ENCODE measurements at places on chromosomes 16 and 17.
A peak's percentile ranks its signal among the peaks of the same experiment; 100 is the strongest.

DNA sequence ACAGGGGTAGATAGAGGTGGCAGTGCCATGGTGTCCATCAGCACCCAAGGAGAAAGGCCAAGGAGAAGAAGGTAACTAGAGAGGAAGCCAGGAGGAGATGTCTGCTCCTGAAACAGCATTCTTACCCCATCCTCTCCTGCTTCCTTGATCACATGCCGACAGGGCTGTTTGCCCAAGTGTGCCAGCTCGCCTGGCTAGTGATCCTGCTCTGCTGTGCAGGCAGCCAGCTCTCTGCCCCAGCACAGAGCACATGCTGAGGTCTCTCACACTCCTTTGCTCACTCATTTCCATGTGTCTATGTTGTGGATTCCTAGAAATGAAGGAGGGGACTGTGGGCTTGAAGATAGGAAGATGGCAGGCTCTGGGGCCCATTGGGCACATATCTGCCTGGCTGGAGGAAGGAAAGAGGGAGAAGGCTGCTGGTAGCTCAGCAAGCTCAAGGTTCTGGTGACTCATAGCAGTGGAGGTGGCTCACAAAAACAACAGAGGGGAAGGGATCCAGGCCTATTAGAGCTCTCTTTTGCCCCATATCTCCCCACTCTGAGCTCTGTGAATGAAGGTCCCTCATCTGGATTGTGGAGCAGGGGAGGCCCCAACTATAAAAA, 54.3 kb downstream of the NEUROD2 start:
- no peak for DNase-seq

- DNase-seq = no peak
Measured at GRCh38 chr16:75532142-75532765, 3.7 kb downstream of the CHST5 start.

GRCh38 chr16:55326261-55327092, 2.5 kb downstream of the IRX6 start:
- no peak for DNase-seq

GRCh38 chr17:40547079-40547784, 18.0 kb downstream of the CCR7 start:
- DNase-seq = peak; percentile 96

DNA sequence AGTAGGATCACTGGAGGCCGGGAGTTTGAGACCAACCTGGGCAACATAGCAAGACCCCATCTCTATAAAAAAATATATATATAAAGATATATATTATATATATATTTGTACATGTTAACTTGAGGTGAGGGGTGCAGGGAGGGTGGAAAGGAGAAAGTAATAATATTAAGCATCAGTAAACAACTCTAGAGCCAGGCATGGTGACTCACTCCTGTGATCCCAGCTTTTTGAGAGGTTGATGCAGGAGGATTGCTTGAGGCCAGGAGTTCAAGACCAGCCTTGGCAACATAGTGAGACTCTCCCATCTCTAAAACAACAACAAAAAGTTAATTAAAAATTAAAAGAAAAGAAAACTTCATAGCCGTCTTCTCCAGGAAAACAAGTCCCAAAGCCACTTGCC, 61.7 kb upstream of the SMURF2 start:
- no peak for DNase-seq

- no peak for DNase-seq
Measured at GRCh38 chr17:64064331-64064730, 43.9 kb upstream of the ICAM2 start.

DNA sequence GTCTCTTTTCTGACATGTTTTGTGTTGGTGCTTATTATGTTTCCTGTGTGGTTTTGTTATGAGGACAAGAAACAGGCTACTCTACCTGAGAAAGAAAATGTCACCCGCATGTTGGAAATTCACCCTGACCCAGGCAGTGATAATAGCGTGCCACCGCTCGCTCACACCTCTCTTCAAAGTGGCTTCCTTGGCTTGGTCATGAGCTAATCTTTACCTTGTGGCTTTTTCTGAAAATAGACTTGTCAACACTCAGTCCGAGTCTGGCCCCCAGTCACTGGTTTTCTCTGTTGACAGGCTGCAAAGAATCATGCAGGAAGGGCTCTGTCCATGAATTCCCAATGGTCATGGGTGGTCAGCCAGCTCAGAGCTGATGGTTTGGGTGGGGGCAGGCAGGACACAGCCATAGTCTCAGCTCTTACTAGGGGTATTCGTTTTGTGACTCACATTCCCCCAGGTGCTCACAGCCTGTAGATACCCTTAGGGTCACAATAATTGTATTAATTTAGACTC, 121.3 kb upstream of the CACNG5 start:
- DNase-seq = no peak

DNA sequence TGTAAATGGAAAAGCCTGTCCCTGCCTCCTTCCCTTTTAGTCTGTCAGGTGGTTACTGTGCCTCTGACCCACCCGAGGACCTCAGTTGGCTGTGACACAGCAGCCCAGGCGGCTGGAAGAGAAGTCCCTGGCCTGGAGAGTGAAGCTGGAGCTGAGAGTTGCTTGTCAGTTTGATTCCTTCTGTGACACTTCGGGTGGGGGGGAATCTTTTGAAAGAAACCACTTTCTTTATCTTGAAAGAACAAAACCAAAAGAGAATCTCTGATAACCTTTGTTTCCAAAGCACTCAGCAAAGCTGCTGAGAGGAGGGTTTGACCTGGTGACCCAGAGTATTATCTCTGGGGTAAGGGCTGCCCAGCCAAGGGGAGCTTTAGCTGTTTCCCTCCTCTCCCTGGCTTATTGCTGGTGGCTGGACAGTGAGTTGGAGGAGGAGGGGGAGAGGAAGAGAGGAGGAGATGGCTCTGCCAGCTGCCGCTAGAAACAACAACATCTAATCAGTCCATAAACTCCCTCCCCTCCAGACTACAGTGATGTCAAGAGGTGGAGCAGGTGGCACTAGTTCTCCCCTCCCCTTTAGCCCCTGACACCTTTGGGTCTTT, 34.0 kb downstream of the YPEL2 start:
- DNase-seq = peak; percentile 77

DNA sequence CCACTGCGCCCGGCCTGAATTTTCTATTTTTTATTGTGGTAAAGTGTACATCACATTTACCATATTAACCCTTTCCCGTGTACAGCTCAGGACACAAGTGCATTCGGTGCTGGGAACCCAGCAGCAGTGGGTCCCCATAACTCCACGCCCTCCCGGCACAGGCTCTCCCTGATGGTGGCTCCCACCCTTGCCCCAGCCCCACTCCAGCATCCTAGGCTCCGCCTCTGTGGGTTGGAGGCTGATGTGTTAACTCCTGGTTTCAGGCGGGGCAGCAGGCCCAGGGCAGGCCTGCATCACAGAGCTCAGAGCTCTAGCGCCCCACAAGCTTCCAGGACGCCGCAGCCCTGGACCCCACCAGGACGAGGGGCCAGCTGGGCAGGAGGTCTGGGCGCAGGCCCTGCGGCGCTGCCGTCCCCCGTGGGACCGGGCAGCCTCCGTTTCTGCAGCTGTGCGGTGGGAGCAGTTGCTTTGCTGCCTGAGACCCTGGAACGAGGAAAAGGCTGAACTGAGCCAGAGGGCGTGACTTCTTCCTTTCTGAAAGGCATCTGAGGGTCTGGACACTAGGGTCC, 19.6 kb downstream of the ZFPM1 start:
- no peak for DNase-seq

GRCh38 chr16:70565053-70565452, 41.4 kb downstream of the SF3B3 start:
- DNase-seq = no peak

DNA sequence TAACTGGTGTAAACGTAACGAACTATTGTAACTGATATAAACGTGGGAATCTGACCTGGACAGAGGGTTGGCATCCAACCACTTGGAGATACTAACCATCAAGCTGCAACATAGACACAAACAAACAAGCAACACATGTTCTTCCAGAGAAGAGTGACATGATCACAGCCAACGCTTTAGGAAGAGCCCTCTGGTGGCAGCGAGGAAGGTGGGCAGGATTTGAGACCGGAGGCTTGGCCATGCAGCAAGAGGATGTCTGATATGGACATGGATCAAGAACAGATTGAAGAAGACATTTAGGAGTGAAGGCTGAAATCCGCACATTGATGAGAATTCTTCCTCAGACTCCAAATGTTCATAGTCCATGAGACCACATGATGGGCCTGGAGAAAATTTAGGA, 40.3 kb upstream of the TNRC6A start:
- no peak for DNase-seq

DNA sequence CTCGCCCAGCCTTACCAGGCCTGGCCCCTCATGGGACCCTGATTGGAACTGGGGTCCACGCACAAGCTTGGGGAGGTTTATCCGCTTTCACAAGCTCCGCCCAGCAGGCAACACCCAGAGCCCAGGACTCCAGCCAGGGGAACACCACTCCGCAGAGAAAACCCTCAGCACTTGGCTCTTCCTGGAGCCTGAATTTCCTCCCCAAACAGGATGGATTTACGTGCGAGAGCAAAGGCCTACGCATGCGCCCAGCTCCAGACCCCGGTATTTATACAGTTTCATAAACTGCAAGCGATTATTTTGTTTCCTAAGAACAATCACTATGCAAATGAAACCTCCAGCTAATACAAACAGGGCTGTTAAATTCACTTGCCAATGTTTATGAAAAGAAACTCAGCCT, 22.8 kb downstream of the ZNF423 start:
- no peak for DNase-seq

- DNase-seq = no peak
Measured at GRCh38 chr17:39166437-39167335, 725 bp upstream of the ARL5C start.

DNA sequence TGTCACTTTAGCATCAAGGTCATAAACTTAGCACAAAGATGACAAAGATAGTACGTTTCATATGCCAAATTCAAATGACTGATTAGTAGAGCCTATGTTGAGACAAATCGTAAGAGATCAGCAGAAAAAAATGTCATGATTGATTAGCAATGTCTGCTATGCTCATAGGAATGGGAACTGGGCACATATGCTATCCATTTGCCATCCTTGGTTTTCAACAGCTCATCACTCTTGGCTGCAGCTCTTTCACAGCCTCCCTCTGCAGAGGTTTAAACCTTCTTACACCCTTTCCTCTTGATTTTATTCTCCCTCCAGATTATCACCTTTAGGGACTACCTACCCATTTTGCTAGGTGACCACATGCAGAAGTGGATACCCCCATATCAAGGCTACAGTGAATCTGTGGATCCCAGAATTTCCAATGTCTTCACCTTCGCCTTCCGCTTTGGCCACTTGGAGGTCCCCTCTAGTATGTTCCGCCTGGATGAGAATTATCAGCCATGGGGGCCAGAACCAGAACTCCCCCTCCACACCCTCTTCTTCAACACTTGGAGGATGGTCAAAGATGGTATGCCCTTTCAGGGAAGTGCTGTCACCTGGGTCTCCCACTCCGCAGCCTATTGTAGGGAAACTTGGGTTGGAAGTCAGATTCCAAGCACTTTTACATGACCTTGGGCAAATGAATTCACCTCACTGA, 16.2 kb downstream of the MPO start:
- DNase-seq = no peak

DNA sequence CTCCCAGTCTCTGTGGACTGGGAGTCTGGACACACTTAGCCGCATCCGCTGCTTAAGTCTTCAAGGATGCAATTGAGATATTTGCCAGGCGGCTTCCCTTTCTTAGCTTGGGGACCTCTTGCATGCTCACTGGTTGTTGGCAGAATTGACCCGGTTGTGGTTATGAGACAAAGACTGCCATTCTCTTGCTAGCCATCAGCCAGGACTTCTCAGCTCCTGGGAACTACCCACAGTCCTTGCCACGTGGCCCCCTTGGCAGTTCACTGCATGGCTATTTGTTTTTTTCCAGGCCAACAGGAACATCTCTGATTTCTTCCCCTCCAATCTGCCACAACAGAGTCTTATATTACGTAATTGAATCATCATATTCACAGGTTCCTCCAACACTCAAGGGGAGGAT, 25.5 kb downstream of the CACNG4 start:
- no peak for DNase-seq

- DNase-seq = no peak
Measured at GRCh38 chr16:79644971-79645667, 44.6 kb upstream of the MAF start.

DNA sequence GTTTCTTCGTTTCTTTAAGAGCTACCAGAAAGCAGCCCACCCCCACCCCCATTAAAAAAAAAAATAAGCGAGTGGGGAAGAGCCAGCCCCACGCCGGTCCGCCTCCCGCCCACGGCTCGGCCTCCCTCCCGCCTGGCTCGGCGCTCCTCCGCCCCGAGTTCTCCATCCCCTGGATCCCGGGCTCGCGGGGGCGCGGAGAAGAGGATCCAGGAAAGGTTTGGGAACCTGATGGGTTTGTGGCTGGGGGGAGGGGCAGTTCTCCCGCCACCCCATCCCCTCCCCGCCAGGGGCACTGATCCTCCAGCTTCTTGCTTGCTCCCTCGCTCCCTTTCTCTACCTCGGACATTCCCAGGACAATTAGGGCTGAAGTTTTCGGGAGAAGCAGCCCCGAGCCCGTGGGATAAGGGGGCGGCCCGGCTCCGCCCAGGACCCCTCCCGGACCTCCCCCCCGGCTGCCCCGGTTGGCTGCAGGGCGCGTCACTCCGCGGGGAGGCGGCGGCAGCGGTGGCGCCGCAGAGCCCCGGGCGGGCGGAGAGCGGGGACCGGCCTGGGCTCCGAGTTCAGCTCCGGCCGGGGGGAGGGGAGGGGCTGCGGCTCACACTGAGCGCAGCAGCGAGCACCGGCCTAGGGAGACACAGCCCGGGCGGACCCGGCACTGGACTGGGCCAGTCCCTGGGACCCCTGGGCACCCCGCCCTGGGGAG, 1.0 kb upstream of the SALL1 start:
- DNase-seq = peak; percentile 69

- DNase-seq = no peak
Measured at GRCh38 chr17:47975189-47975822, 4.4 kb downstream of the CDK5RAP3 start.

DNA sequence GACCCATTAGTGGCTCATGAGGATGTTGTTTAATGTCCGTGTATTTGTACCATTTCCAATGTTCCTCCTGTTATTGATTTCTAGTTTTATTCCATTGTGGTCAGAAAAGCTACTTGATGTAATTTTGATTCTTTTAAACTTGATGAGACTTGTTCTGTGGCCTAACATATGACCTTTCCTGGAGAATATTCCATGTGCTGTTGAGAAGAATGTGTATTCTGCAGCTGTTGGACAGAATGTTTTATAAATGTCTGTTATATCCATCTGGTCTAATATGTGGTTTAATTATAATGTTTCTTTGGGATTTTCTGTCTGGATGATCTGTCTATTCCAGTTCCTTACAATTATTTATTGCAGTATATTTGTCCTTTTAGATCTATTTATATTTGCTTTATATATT, 2.9 kb upstream of the ABCA10 start:
- no peak for DNase-seq

GRCh38 chr17:29004081-29004692, 1.6 kb downstream of the SEZ6 start:
- DNase-seq = no peak

DNA sequence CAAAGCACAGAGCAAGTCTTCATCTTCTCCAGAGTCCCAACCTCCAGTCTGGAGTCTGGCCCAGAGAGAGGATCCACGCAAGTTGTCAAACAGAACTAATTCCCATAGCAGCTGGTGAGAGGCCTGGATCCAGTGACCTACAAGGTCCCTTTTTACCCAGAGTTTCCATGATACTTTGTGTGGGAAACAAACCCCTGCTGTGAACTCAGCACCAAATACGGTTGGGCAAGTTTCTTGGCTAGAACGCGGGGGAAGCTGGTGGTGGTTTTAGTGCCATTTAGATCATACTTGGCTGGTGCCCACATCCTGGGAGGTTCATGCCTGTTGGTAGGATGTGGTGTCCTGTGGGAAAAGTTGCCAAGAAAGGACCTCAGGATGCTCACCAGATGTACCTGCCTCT, 18.1 kb downstream of the TMC7 start:
- DNase-seq = no peak

All from NCI-H510A (cell line).